Osteoblast (primary cell): ENCODE measurements at places on chromosomes 5 and 9.

GRCh38 chr5:171092194-171092593, 216.9 kb upstream of the TLX3 start:
- DNase-seq, result peak; percentile 23

DNA sequence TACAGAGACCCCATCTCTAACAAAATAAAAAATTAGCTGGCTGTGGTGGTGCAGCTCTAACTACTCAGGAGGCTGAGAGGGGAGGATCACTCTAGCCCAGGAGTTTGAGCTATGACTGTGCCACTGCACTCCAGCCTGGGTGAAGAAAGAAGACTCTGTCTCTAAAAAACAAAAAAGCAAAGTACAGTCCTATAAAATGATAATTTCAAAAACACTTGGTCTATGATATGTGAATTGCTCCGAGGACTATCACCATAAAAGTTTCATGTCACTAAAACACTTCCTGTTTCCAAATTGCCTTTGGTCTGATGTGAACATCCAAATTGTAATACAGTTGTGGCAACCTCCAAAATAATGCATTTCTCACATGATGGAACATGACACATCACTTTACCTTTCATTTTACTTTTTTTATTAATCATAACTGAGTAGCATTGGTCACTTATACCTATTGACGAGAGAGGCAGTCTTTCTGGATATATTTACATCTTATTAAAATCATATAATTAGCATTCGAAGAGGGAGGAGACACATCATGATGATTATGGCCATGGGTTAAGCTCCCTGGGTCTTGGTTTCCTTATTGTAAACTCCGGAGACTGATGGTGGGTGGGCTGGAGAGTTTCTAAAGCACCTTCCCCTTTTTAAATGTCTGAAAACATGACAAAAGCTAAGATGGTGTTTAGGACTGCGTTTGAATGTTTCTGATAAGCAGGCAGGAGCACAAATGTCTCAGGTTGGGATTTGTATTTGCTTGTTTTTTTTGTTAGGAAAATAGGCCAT, 25.8 kb upstream of the CD180 start:
- no peak for DNase-seq

- peak; percentile 87 for DNase-seq
These were observed 368 bp downstream of the SURF1 start for GRCh38 chr9:133355881-133356357.

- DNase-seq, result peak; percentile 89
These were observed 8.1 kb upstream of the IL17B start for GRCh38 chr5:149387081-149387631.

GRCh38 chr9:72150661-72151060, 1.4 kb downstream of the GDA start:
- DNase-seq, result no peak

- peak; percentile 48 for DNase-seq
These were observed 45.5 kb upstream of the RNU6ATAC start for GRCh38 chr9:134209731-134210311.

DNA sequence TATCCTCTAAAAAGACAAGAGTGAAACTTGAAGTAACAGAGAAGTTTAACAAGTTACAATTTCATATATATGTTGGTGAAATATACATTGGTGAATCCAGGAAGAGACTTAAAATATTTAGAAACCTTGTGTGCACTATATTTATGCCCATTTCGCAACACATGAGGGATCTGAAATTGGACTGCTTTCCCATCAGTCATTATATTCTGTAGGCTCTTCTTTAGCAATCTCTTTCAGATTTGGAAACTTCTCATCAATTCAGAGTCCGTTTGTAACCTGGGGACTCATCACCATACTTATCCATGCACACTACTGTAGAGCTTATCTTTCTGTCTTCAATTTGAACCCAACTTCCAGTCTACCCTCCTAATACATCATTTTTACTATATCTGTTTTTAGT, 2.1 kb downstream of the ITGA1 start:
- no peak for DNase-seq

DNA sequence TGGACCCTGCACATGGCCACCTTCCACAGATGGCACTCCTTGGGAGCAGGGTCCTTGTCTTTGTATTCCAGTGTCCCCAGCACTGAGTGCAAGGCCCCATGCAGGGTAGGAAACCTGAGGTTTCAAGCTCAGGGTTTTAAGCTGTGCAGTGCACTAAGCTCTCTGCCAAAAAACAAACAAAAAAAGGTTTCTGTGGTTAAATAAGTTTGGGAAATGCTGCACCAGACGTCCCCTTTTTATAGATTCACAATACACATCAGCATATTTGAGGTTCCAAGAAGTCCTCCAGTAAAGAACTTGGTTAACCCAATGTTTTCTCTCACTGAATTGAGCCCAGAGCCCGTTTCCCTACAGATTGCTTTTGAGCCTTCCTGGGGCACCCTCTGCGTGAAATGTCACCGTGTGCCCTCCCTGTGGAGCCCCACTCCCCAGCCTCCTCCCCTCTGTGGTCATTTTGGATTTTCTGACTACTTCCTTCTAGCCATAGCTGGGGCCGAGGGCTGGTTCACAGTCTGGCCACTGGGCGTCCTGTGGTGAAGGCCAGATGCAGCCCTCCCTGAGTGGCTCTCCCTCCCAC, 17.1 kb downstream of the DELE1 start:
- peak; percentile 93 for DNase-seq

DNA sequence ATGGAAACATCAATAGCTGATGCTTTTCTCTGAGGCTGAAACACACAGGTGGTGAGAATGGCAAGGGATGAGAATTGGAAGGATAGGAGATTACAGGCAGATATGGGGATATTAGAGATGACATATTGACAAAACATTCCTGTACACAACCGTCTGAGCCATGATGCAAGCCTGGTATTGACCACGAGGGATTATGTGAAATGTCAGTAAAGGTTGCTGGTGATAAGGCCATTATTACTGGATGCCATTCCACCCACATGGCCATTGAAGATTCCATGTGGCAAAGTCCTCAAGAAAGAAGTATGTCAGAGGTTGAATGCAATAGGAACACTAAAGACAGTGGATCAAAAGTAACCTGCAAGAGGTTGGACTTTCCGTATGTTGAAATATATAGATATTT, 15.7 kb downstream of the GRAMD2B start:
- DNase-seq, result no peak

DNA sequence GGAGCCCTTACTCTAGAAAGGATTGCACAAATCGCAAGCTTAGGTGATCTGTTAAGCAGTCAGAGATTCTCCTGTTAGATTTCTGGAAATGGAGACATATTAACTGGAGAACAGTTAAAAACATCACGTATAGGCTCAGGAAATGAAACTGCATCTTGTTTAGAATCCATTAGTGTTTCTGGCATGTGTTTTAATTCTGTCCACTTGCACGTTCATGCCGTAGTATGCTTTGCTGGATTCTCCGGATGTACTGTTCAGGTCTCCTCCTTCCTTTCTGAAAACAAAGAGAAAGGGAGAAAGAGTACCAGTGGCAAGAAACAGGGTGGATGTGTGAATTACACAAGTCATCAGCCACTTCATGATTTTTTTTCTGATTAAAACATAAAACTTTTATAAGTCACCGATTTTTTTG, 2.5 kb upstream of the RGMB start:
- peak; percentile 74 for DNase-seq

DNA sequence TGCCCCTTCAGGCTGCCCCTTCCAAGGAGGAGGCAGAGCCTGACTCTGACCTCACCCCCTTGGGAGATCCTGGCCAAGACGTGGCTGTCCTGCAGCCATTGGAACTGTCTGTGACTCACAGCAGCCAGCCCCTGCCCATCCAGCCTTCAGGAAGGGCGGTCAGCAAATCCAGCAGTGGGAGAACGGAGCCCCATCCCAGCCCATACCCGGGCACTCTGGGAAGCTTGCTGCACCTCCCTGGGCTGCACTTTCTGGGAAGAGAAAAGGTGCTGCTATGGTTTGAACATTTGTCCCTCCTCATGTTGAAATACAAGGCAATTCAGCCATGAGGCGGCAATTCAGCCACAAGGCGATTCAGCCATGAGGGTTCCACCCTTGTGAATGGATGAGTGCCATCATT, 24.4 kb downstream of the CCDC187 start:
- no peak for DNase-seq

- no peak for DNase-seq
These were observed 59.2 kb upstream of the IRX2 start for GRCh38 chr5:2810644-2811043.
